CD4-positive, alpha-beta T cell treated with Interleukin-2 at 100 ng/mL for 4 hours (primary cell): ENCODE measurements at places on chromosomes 16 and 17.

DNA sequence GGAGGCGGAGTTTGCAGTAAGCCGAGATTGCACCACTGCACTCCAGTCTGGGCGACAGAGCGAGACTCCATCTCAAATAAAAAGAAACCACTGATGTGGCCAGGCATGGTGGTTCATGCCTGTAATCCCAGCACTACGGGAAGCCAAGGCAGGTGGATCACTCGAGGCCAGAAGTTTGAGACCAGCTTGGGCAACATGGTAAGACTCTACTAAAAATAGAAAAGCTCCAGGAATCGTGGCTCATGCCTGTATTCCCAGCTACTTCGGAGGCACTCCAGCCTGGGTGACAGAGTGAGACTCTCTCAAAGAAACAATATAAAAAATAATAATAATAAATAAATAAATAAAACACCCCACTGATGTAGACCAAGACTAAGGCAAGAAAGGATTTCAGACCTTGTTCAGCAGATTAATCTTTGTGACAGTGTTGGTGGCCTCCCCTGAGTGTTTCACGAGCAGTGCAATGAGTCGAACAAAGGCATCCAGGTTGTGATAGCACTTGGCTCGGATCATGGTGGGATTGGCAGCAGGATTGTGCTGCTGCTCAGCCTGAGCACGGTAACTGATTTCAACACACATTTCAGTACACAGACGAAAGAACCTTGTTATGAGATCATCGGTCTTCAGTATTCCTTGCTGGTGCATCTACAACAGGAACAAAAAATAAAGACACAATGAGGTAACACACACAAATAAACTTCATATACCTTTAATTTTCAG lies 18.6 kb downstream of the SETD6 start:
- DNase-seq = no peak

DNA sequence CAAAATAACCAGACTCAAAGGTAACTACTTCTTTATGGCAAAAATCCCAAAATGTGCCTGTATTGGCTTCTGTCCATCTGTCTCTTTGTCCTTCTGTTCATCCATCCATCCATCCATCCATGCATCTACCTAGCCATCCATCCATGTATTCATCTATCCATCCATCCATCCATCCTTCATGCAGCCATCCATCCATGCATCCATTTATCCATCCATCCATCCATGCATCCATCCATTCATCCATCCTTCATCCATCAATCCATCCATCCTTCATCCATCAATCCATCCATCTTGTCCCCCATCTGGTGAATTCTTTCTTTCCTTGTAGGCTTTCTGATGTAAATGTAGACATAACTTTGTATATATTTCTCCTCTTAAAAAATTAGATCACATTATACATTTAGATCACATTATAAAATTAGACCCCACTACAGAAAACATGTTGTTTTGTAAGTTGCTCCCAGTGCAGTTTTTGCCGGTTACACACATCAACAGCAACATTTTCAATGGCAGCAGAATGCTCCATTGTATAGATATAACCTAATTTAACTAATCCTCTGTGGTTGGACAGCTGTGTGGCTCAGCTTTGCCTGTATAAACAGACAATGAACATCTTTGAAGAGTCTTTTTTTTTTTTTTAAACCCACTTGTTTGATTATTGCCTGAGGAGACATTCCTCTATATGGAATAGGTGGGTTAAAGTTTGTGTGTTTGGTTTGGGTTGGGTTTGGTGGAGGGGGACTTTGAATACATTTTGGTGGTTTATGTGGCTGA lies 72.0 kb downstream of the MSI2 start:
- no peak for DNase-seq

DNA sequence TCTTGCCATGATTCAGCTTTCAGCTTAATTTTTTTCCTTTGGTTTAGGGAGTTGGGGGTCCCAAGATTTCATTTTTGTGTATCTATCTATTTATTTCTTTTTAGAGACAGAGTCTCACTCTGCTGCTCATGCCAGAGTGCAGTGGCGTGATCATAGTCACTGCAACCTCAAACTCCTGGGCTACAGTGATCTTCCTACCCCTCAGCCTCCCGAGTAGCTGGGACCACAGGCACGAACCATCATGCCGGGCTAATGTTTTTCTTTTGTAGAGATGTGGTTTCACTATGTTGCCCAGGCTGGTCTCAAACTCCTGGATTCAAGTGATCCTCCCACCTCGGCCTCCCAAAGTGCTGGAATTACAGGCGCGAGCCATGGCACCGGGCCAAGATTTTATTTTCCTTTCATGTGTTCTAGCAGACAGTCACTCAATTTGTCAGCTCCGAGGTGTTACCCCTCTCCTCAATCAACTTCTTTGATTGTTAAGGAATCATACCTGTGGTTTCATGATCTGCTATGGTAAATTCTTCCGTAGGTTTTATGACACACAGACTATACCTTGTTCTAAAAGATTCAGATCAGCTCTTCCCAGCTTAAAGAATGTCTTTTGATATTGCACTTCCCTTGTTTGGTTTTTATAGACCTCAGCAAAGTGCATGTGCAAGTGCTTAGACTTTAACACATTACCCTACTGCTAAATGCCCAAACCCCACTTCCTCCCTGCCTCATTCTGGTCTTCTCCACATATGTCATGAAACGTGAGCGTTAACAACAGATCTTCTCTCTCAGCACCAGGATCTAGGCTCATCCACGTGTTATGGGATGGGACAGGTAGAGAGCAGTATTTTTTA lies 13.0 kb downstream of the UNC45B start:
- peak; percentile 50 for DNase-seq

DNA sequence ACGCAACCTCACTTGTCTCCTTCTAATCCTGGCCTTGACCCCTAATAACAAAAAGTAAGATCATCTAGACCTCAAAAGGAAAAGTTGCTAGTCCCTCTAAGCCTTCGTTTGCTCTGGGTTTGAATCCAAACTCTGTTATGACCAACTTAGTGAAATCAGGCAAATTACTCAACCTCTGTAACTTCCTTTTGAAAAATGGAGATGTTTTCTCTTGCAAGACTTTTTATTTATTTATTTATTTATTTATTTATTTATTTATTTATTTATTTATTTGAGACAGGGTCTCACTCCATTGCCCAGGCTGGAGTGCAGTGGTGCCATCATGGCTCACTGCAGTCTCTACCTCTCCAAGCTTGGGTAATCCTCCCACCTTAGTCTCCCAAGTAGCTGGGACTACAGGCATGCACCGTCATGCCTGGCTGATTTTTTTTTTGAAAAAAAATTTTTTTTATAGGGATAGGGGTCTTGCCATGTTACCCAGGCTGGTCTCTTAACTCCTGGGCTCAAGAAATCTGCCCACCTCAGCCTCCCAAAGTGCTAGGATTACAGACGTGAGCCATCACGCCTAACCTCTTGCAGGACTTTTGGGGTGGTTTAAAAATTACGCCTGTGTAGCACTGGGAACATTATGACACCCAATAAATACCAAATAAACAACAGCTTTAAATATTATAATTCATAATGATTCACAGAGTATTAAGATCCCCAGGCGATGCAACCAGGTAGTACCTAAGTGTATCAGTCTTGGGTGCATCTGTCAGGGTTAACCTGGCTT lies 63.4 kb downstream of the PITPNC1 start:
- no peak for DNase-seq

- no peak for DNase-seq
Measured at GRCh38 chr17:10041287-10041612, 136.2 kb upstream of the RCVRN start.

GRCh38 chr17:42578282-42578869 lies 847 bp upstream of the PSMC3IP start:
- DNase-seq = peak; percentile 66
